ENCODE measurements at places on chromosomes 7 and 10.
A peak's percentile ranks its signal among the peaks of the same experiment; 100 is the strongest.

DNA sequence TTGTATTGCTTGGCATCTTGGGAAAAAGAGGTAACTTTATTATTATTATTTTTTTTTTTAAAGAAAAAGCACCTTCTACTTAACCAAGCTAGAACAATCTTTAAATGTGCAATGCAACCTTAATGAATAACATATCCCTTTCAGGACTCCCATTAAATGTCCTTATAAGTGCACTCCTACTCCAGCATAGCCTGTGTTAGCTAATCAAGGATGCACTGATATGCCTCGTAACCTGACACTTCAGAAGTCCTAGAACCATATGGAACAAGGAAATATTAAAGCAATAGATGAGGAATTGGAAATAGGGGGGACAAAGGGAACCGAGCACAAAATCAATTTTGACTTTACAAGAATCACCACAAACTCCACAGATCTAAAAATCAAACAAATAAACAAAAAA lies 522.4 kb downstream of the PARD3 start:
- DNase-seq: no peak

- DNase-seq: no peak
These were observed 14.6 kb upstream of the PPP2R2D start for GRCh38 chr10:131886237-131886636.

DNA sequence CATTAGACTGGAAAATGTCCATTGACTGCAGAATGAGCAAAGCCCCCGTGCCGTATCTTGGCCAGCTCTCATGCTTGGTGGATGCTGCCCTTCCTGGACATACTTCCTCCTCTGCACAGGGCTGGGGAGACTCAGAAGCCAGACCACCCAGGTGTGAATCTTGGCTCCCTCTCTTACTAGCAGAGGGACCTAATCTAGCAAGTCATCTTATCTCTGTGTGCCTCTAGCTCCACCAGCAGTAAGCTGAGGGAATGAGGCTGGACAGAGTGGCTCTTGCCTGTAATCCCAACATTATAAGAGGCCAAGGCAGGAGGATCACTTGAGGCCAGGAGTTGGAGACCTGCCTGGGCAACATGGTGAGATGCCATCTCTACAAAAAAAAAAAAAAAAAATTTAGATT lies 173.8 kb upstream of the GHITM start:
- peak; percentile 21 for DNase-seq

- DNase-seq: no peak
These were observed 673.4 kb downstream of the AUTS2 start for GRCh38 chr7:70271617-70272081.

DNA sequence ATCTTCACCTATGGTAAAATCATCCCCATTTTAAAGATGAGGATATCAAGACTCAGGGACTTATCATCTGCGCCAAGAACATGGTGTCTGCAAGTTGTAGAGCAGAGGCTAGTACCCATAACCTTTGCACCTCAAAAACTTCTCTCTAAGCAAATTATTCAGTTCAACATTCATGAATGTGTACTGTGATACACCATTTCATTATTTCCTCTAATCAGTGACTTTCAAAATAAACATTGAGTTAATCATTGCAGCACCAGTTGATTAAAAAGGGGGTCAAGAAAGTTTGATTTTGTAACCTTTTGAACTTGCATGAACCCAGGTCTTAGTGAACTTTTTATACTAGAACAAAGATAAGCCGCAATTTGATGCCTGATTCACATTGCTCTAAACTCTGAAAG lies 47.6 kb upstream of the CYP2C8 start:
- DNase-seq: no peak

DNA sequence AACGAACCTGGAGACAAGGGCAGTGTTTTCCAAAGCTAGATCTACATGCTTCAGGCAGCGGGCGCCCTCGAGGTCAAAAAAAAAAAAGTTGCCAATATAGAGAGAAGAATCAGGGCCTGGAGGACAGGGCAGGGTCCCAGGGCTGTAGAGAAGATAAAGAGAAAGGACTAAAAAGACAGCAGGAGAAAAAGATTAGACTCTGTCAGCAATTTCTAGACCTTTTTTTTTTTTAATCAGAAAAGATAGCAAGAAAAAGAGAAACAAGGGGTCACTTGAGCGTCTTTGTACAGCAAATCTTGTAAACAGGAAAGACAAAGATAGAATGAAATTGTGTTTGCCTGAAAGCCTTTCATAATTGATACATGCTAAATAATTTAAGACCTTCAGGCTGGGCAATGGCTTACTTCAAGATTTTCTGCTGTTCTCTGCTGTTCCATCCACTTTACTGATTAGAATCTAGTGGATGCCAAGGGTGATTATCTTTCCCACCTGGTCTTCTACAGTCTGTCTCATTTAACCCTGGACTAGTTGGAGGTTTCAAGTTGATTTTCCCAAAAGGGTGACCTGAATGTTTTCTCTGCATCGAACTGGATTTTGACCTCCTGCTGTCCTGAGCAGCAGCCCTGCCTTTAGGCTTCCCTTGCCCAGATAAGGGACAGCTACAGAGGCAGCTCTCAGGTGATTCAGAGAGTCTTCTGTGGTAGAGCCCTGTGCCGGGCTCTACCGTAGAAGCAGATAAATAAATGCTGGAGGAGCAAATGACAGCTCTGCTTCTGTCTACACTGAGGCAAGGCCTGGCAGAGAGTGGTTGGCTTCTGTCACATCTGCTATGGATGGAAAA lies 5.1 kb downstream of the LMOD2 start:
- DNase-seq: no peak

GRCh38 chr7:134946260-134946659 lies 40.0 kb upstream of the AGBL3 start:
- DNase-seq: no peak

GRCh38 chr10:98621630-98622029 lies 174.9 kb upstream of the HPS1 start:
- DNase-seq: no peak

DNA sequence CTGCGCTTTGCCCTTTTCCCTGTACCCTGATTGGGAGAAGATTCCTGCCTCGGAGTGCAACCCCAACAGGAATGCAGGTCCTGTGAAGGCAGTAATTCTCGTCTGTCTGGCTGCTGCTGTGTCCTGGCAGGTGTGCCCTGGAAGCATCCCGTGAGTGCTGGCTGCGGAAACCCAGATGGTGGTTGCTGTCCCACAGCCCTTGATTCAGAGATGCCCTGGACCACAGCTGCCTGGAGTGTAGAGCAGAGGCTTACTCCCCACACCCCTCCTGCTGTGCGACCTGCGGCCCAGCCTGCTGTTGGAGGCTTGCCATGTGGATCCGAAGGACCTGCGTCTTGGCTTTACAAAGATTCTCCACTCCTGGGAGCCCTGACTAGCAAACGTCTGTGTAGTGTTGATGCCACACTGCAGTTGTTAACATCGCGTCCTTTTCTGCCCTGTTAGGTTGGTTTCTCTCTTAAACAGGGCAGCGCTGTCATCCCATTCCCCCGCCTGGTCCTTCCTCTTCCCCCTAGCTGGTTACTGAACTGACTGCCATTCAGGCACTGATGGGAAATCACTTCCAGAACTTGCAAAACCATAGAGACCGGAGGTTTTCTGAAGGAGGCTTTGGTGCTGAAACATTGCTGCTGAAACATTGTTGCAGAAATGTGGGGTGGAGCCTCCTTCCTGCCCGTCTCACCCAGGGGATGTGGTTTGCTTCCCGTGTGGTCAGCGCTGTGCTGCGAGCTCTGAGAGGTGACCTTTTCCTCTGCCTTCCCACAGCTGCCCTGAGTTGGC lies 53.3 kb downstream of the DNAJB6 start:
- no peak for DNase-seq

DNA sequence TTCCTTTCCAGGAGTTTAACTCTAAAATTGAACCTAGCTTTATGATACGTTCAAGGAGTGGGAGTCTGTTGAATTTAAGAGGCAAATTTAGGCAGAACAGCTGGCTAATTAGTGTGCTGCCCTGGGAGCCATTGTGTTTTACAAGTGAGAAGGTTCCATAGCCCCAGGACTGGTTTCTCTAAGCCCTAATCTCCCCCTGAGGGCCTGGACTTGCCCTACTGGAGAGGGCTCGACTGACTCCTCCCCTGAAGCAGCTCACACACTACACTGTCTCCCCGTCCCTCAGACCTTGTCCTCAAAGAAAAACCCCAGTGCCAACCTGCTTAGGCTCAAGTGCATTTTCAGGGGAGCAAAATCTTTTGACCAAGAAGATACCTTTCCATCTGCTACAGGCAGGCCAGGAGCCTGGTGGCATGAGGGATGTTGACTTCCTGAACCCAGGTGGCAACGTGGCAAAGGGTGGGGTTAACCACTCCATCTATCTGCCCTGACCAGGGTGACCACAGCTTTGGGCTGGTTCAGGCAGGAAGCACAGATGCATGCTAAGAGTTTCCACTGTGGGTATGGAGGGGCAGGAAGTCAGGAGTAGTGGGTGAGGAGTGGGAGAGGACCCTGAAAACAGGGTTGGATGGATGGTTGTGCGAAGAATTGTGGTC lies 68.9 kb upstream of the CARD11 start:
- peak; percentile 64 for DNase-seq

DNA sequence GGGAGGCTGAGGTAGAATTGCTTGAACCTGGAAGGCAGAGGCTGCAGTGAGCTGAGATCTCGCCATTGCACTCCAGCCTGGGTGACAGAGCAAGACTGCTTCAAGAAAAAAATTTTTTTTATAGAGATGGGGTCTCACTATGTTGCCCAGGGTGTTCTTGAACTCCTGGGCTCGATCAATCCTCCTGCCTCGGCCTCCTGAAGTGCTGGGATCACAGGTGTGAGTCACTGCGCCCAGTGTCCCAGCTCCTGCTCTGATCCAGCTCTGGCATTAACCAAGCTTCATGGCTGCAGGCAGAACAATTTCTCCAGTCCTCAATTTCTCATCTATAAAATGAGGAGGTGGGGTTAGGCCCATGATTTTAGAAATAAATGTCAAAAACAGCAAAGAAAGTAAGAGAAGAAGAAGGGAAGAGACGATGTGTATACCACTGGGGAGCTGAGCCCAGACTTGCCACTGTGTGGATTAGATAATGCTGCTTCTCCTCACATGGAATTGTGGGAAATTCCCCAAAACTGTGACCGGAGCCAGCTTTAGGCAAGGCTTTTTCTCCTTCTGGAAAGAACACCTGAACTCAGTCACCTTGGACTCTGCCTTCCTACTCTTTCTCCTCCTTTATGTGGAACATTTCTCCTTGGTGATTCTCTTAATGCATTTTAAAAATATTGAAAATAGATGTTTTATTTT lies 25.5 kb downstream of the IL15RA start:
- DNase-seq: no peak

DNA sequence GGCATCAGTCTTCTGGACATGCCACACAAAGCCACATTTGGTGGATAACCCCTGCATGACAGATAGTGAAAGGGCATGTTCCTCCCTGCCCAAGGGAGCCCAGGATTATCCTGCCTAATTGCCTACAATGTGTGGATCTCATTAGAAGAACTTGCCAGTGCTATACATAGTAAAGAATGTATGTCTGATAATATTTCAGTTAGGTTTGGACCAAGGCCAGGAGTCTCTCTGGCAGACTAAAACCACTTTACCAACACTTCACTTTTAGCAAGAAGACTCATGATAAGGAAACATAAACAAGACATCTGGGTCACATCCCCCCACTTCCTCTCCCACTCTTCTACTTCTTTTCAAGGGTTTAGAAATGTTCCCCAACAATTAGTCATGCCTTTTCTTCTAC lies 196.7 kb downstream of the MTERF1 start:
- no peak for DNase-seq

GRCh38 chr7:158648787-158649186 lies 55.8 kb downstream of the NCAPG2 start:
- DNase-seq: no peak

GRCh38 chr10:28054228-28054860 lies 55.5 kb upstream of the ODAD2 start:
- DNase-seq: no peak

DNA sequence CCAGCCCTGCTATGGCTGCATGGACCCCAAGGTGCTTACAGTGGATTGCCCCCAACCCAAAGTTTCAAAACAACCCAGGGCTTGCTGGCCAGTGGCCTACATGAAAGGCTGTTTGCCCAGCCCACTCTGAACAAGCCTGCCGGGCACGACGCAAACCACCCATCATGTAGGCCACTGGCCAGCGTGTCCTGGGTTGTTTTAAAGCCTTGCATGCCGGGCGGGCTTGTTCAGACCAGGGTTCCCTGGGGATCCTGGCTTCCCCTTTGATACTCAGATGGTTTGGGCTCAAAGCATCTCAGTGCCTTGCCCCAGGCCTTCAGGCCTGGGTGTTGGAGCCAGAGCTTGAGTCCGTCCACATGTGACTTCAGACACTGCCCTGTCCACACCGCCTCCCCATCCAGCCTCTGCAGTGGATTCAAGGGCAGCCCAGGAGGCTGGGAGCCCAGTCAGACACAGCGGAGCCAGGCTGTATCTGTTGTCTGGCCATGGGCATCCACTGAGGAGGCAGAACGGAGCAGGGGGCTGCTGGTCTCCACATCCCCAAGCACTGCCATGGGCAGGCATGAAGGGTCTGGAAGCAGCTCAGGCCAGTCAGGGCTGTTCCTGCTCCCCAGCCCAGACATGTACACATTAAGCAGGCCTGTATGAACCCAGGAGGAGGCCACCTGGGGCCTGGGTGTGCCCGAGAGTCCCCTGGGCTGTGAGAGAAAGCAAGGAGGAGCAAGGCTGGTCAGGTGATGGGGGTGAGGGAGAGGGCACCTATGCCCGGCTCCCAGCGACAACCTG lies 4.0 kb upstream of the ADIRF start:
- DNase-seq: no peak

GRCh38 chr7:22052674-22053365 lies 107.1 kb upstream of the CDCA7L start:
- DNase-seq: no peak

GRCh38 chr7:130421684-130422083 lies 19.1 kb downstream of the CEP41 start:
- DNase-seq: no peak

GRCh38 chr7:5320391-5320790 lies 37.6 kb downstream of the SLC29A4 start:
- DNase-seq: no peak

GRCh38 chr7:11750191-11750590 lies 81.8 kb downstream of the THSD7A start:
- DNase-seq: no peak

- no peak for DNase-seq
These were observed 15.9 kb downstream of the GUSB start for GRCh38 chr7:65966146-65966545.

GRCh38 chr7:29309041-29309854 lies 114.7 kb downstream of the CHN2 start:
- DNase-seq: no peak

DNA sequence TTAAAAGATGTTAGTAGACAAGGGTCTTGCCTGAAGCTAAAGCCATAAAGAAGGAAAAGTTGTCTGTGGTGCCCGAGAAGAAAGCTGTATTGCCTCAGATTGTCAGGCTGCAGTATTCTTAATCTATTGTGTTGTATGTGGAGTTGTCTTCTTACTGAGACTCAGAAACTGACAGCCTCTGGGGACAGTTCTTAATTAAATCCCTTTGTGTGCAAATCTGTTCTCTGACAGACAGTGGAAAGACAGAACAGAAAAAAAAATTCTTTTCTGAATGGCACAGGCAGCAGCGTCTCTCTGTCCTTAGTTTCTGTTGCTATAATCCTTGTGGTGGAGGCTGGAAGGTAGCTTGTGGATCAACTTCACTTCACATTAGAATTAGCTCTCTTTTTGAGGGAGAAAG lies 16.8 kb downstream of the VWC2 start:
- DNase-seq: no peak

- no peak for DNase-seq
These were observed 133.5 kb downstream of the CHN2 start for GRCh38 chr7:29328045-29328444.

- DNase-seq: no peak
These were observed 13.7 kb downstream of the HTRA1 start for GRCh38 chr10:122475100-122475499.

- DNase-seq: no peak
These were observed 41.8 kb upstream of the PPIF start for GRCh38 chr10:79305515-79305914.

Data from iPS-NIHi11 (cell line).